Stimulated activated CD8-positive, alpha-beta memory T cell treated with anti-CD3 and anti-CD28 coated beads, Interleukin-15, amount 100 ng/mL, for 48 hours (primary cell): ENCODE measurements at places on chromosomes 1 and 21.

- DNase-seq, result peak; percentile 16
Observed at GRCh38 chr1:172948457-172948856, 102.3 kb downstream of the TNFSF18 start.

GRCh38 chr1:204073837-204074273 is 940 bp downstream of the SOX13 start:
- DNase-seq, result no peak

DNA sequence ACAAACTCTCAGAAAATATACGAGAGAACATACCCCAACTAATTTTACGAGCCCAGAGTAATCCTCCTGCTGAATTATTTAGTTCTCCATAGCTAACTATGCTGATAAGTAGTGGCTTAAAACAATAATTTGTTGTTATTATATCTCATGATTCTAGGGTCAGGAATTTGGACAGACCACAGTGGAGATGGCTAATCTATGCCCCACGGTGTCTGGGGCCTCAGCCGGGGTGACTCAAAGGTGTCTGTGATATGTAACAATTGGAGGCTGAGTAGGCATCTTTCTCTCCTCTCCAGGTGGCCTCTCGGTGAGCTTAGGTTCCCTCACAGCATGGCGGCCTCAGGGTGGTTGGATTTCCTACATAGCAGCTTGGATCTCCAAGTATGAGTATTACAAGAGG is 35.4 kb upstream of the FOXO6 start:
- no peak for DNase-seq

GRCh38 chr1:66468722-66469121 is 65.2 kb upstream of the SGIP1 start:
- DNase-seq, result no peak

GRCh38 chr1:110212169-110213142 is 2.3 kb downstream of the KCNC4 start:
- no peak for DNase-seq

GRCh38 chr1:96833376-96833775 is 111.8 kb downstream of the PTBP2 start:
- no peak for DNase-seq

GRCh38 chr1:59568158-59568935 is 246.4 kb upstream of the HOOK1 start:
- DNase-seq, result no peak

DNA sequence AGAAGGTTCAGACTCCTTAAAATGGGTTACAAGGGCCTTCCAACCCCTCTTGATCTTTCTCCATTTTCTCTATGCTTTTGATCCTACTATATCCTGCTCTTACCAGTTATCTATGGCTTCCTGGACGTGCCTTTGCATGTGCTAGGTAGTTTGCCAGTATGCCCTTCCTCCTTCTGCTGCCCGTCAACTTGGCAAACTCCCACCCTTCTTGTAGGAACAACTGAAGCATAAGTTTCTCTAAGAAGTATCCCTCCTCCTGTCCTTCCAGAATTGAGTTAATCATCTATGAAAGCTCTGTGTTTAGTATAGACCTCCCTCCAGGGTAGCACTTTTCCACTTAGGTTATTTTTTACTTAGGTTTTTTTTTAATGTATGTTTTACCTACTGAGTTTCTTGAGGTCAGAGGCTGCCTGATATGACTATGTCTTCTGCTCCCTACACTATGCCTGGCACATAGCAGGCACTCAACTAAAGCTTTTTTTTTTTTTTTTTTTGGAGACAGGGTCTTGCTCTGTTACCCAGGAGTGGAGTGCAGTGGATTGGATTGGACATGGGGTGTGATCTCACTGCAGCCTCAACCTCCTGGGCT is 10.0 kb upstream of the IGSF3 start:
- no peak for DNase-seq

DNA sequence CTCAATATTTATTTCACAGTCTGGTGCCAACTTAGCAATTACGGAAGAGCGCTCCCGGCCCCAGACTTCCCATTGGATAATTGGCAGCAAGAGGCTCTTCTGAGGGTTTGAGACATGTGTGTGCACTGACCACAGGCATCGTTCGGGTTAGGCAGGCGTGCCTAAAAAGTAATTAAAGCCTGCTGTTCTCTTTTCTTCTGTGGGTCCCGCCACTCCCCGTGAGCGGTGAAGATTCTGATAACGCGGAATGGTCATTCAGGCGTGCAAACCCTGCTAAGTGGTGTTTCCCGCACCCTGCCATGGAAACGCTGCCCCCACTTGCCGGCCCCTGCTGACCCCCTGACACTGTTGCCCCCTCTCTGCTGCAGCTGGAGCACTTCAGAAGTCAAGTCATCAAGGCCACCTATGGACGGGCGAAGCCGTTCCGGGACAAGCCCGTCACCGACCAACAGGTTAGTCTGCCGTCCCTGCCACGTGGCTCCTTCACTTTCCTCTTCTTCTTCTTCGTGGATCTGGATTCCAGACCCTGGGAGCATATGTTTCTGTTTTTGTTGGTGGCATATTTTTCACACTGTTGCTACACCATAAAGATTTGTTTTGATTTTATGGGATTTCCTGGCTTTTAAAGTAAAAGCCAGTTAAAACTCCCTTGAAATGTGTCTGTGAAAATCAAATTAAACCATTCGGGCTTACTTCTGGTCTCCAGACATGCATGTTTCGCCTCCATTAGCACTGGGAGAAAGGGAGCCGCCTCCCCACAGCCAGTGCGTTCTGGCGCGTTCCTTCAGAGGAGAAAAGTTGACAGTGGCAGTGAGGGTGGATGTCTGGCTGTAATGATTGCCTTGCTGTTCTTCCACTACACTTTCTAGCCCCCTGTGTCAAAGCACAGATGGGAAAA is 79.9 kb downstream of the FHAD1 start:
- no peak for DNase-seq

- no peak for DNase-seq
Observed at GRCh38 chr1:23837908-23838307, 12.7 kb upstream of the HMGCL start.

GRCh38 chr1:33055210-33056008 is 18.7 kb upstream of the AK2 start:
- no peak for DNase-seq

- DNase-seq, result no peak
Observed at GRCh38 chr1:116794804-116795481, 40.7 kb downstream of the CD2 start.

DNA sequence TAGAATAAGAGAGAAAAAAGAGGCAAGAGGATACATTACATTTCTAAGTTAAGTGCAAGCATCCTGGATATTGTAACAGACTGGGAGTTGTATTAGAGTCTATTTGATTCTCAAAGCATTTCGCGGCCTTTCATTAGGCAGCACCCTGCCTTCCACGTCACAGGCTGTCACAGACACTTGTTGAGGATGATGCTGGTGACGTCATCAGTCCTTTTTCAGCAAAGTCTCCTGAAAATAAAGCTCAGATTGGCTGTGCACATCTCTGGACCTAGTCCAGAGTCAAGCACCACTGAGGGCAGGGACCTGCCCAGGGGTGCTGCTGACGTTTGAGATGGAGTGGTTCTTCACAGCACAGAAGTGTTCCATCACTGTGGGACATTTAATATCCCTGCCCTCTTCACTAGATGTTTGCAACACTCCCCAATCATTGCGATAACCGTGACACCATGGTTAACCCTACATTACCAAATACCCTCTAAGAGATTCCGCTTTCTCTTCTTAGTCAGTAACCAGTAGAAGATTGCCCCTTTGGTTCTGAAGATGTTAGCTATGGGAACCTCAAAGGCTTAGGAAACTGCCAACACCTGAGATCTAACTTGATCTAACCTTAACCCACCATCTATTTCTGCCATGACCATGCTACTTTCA is 72.7 kb upstream of the F3 start:
- no peak for DNase-seq

- no peak for DNase-seq
Observed at GRCh38 chr21:43868461-43868860, 3.4 kb downstream of the AGPAT3 start.

GRCh38 chr1:110214454-110215404 is 4.6 kb downstream of the KCNC4 start:
- DNase-seq, result no peak

- no peak for DNase-seq
Observed at GRCh38 chr1:101217148-101217547, 19.7 kb upstream of the S1PR1 start.

DNA sequence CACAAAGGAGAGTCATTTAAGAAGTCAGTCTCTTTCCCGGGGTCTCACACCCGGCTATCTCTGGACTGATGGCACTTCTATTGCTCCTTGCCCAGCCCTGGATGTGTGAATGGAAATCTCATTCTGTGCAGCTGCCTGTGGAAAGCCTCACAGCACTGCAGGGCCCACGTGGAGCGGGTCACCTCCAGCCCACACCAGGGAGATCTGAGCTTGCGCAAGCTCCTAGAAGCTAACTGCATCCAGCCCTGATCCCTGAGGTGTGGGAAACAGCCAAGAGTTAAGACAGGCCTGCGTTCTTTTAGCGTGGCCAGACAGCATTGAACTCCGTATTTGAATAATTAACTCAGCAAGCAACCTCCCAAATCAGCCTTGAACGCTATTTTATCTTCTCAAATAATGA is 150.5 kb downstream of the LRIG2 start:
- DNase-seq, result no peak

- DNase-seq, result no peak
Observed at GRCh38 chr1:19971664-19972063, 7.8 kb downstream of the PLA2G2A start.

DNA sequence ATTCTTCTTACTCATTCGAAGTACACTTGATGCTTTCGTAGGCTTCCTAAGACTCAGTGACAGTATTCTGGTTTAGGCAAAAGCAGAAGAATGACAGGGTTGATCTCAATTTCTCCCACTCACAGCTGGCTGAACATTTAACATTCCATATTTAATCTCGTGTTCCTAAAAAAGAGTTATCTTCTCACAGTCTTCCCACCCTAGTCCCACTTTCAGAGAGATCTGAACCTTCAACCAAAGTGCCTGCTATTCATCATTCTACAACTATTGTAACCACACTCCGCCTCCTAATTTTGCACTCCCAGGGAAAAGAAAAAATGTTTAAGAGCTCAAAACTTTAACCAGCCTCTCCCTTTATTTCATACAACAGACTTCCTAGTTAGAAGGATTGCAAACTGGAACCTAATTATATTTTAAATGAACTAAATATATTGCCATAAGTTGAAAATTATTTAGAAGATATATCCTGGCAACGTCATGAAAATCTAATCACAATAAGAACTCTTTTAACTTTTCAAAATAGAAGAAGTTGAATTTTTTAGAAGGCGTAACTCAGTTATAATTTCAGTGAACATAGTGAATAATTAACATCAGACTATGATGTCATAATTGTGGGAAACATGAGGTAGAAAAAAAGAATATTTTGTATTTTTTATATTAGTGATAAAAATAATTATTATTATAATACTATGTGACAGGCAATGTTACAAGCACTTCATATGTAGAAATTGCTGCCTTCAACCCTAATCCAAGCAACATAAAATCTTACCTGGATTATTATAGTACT is 540.9 kb upstream of the ADGRL2 start:
- DNase-seq, result no peak

DNA sequence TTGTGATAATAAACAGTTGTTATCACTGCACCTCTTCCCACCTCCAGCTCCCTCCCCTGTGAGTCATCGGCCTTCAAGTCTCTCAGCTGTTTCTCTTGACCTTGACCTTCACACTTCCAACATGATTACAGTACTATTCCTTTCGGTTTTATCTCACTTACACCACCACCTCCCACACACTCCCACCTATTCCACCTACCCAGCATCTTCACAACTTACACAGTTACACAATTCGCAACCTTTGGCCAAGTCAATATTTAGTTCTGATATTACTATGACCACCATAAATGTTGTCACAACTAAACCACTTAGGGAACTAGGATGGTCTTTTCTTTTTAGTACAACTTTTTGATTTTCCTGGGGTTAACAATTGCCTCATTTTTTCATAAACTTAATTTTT is 60.2 kb downstream of the RIPK4 start:
- peak; percentile 3 for DNase-seq

DNA sequence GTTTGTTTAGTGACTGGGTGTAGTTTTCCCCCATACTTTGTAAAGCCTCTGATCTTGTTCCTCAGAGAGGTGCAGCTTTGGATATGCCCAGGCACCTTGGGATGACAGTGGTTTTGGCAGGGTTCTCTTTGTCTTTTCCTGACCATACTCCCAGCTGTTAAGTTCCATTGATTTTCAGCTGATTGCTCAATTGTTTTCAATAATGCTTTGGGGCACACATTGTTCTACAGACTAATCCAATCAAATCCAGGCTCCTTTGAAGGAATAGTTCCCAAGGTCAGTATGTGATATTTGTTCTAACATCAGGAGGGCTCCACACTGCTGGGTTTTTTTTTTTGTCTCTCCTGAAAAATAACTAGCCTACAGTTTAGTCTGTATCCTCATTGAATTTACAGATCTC is 24.8 kb downstream of the PPP2R5A start:
- no peak for DNase-seq

DNA sequence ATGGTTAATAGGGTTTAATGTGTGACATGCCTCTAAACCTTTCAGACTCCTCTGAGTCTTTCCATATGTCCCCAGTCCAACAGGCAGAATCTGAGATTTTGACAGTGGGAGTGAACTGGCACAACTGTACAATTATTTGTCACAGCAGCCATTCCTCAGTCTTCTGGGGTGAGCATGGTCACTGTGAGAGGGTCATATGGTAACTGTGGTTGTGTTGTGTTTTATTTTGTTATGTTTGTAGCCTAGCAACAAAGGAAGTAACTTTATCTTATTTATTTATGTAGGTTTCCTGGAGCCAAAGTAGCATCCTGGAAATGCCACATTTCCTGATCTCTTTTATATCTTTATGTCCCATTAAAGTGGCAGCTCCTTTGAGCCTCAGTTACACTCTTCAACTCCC is 1067.9 kb downstream of the TTLL7 start:
- no peak for DNase-seq

- DNase-seq, result no peak
Observed at GRCh38 chr1:158333405-158334155, 2.2 kb upstream of the CD1B start.

DNA sequence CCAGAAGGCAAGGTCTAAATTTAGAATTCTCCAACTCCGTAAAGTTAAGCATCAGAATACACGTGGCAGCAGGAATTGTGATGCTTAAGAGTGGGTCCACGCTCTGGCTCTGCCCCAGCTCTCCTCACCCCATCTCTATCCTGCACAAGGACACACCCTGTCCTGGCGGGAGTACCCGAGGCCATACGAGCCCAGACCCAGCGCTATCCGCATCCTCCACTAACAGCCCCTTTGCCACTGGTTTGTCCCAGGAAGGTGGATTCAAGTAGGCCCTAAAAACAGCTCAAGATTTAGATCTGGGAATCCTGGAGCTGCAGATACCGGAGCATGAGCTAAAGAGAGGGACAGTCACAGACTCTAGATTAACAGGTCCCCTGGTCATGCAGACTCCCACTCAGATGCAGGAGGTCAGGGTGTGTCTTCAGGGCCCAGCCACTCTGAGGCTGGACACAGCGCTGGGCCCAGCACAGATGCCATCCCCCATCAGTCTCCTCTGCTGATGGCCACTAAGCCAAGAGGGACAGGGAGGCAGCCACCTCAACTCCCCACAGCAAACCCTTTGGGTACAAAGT is 393.3 kb downstream of the NPHP4 start:
- DNase-seq, result no peak

- peak; percentile 75 for DNase-seq
Observed at GRCh38 chr1:960363-961131, at the start of gene KLHL17. Gene KLHL17 (plus strand): TSS chr1:960584. CDS start chr1:960694, 110 bp downstream.

GRCh38 chr1:94806441-94806871 is 13.7 kb upstream of the SLC44A3 start:
- DNase-seq, result no peak
